A549 treated with DMSO at 1 μM for 4 hours (cell line): ENCODE measurements at places on chromosomes 13 and 19. TPM values are rescaled to one million over a fixed set of nuclear protein-coding genes. Genes with fewer than 3 reads are reported as not detected.

DGKH gene
- total RNA-seq: 3.9 to 6.3 TPM (median 6.0 TPM) in 5 replicates

MIDN gene
- 42.1 to 48.9 TPM (median 48.2 TPM) in 5 replicates for total RNA-seq

ZNF100 gene
- not detected in 5 replicates for total RNA-seq

IFNL1 gene
- total RNA-seq: 0.15 to 0.28 TPM (median 0.27 TPM) in 3 of 5 replicates, not detected in the others

MED4 gene
- 36.3 to 43.4 TPM (median 39.7 TPM) in 5 replicates for total RNA-seq

ZNF57 gene
- total RNA-seq: 1.6 to 2.7 TPM (median 2.2 TPM) in 5 replicates

ATP4A gene
- total RNA-seq: 0.10 TPM in 1 of 5 replicates, not detected in the others
